Stimulated activated CD8-positive, alpha-beta memory T cell treated with anti-CD3 and anti-CD28 coated beads, Interleukin-15, amount 100 ng/mL, for 4 hours (primary cell): ENCODE measurements at places on chromosomes 1 and 21.

DNA sequence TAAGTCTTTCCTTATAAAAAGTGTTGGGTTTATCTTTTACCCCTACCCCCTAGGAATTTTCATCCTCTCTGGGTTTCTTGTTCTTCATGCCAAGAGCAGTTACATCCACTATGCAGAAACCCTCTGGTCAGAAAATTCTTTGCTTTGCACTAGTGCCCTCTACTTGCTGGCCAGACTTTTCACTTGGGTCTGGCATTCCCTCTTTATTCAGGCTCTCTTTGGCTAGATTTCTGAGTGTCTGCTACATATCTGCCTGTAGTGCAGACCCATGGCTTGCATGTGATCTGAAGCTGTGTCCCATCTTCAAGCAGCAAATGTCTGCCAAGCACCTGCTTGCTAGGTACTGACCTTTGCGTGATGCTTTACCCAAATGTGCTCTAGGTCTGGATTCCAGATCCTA, 237.0 kb downstream of the GPATCH2 start:
- DNase-seq, result no peak

GRCh38 chr1:204994086-204994862, 48.7 kb upstream of the CNTN2 start:
- DNase-seq, result no peak

GRCh38 chr1:153541641-153542590, 1.2 kb upstream of the S100A5 start:
- no peak for DNase-seq

DNA sequence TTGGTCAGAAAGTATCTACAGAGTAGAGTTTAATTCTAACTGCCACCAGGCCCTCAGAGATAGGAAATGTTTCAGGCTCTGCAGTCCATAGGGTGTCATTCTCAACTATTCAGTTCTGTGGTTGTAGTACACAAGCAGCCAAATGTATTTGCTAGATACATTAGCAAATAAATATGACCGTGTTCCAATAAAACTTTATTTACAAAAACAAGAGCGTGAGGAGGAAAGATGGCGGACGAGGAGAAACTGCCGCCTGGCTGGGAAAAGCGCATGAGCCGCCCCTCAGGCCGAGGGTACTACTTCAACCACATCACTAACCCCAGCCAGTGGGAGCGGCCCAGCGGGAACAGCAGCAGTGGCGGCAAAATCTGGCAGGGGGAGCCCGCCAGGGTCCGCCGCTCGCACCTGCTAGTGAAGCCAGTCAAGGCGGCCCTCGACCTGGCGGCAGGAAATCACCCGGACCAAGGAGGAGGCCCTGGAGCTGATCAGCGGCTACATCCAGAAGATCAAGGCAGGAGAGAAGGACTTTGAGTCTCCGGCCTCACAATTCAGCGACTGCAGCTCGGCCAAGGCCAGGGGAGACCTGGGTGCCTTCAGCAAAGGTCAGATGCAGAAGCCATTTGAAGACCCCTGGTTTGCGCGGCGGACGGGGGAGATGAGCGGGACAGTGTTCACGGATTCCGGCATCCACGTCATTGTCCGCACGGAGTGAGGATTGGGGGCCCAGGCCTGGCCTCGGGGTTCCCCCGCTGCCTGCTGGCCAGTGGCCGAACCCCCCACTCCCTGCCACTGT, 286.1 kb downstream of the LRRC40 start:
- DNase-seq, result no peak

- DNase-seq, result no peak
Measured at GRCh38 chr1:175206687-175207086, 14.1 kb upstream of the KIAA0040 start.

DNA sequence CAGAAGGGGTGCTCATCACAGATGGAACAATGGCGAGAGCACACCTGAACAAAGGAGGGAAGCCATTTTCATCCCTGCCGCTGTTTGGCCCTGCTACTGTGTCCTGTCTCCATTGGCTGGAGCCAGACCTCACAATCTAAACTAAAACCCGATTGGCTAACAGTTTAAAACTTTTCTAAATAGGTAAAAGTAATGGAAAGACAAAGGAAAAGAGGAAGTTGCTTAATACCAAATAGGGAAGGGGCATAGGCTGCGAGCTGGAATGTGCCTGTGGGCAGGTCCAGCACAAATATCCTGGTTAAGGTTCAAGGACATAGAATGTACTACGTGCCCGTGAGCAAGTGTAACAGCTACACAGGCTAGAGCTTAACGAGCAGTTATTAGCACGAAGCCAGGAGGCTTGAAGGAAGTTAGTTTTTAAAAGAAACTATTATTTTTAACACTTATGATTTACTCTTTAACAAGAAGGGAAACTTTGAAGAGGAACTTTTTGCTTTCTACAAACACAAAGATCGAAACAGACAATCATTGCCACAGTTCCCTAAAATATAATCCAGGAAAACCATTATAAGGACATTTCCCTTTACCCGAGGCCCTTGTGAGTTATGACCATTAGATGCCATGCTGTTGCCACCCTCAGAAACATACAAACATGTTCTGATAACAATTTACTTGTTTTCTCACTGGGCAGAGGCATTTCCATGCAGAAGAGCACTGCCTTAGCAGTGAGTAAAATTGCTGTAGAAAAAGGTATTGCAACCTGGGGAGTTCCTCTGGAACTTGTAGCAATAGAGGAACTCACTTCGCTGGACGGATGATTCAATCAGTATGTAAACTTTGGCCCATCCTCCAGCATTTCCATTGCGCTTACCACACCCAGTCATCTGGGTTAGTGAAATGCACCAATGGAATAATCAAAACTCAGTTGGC, 4.8 kb upstream of the PTTG1IP start:
- no peak for DNase-seq

GRCh38 chr1:156705321-156705917, at the start of gene CRABP2:
TSS of gene CRABP2 (minus strand) at chr1:156705583. CDS start at chr1:156705446, 137 bp downstream.
- DNase-seq, result no peak

DNA sequence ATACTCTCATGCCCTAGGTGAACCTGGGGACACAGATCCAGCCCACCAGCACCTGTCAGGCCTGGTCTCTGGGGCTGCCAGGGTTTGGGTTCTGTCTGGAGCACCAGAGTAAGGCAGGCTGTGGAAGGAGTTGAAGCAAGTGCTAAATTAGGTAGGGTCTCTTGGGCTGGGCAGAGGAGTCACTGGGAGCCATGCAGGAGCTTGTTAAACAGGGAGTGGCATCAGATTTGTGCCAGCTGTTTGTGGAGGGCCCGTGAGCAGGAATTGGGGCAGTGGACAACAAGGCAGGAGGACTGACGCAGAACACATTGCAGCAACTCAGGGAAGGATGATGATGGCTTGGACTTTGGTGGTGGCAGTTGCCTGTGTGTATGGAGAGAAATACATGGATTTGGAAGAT, 56.3 kb downstream of the PTPRF start:
- DNase-seq, result no peak

DNA sequence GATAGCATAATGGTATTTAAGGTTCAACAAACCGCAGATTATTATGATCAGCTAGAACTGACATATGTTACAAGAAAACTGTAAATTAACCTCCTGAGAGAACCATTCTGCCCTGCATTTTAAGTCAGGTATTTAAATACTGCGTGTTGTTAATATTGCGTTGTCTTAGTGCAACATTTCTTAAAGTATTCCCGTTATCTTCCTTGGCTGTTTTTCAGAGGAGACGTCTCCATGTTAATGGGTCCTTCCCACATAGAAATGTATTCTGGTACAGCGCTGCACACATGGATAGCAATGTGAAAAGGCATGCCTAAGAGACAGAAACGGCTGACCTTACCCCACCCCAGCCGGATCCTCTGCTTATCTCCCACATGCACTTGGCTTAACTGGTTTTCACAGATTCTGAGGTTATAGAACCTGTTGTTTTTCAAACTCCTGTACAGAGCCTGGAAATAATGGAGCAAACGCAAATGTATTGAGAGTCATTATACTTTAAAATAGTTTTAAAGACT, 22.8 kb upstream of the DEGS1 start:
- DNase-seq, result no peak

GRCh38 chr1:220974431-220974830, 95.2 kb downstream of the HLX start:
- DNase-seq, result no peak

DNA sequence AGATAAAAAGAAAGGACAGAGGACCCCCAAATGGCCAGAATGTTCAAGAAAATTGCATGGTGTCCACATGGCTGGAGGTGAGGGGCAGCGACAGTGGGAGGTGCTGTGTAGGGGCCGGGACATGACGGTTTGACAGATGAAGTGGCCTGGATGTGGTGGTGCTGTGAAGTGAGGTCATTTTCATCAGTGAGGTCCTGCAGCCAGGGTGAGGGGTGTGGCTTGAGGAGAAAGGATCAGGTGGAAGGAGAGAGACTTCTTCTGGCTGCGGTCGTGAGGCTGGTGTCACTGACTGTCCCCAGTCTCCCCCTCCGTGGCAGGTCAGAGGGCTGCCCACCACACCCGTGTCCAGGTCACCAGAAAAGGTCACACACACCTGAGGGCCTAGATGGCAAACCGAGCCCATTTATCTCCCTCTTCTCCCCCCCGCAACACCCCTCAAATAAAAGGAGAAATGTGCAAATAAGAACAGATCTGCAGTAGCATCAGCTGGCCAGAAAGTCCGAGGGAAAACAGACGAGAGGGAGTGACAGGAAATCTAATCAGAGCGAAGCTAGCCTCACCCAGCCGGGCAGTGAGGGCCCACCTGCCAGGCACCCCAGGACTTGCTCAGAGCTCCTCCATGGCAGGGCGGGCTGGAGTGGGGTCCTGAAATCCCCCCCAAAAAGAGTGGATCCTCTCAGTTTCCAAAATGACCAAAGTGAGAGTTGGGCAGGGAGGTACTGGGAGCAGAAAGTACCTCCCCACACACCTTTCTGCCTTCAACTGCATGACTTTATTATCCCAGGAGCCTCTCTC, 148.5 kb upstream of the EDN2 start:
- no peak for DNase-seq

GRCh38 chr21:44423312-44423821, 31.9 kb upstream of the LRRC3 start:
- no peak for DNase-seq

DNA sequence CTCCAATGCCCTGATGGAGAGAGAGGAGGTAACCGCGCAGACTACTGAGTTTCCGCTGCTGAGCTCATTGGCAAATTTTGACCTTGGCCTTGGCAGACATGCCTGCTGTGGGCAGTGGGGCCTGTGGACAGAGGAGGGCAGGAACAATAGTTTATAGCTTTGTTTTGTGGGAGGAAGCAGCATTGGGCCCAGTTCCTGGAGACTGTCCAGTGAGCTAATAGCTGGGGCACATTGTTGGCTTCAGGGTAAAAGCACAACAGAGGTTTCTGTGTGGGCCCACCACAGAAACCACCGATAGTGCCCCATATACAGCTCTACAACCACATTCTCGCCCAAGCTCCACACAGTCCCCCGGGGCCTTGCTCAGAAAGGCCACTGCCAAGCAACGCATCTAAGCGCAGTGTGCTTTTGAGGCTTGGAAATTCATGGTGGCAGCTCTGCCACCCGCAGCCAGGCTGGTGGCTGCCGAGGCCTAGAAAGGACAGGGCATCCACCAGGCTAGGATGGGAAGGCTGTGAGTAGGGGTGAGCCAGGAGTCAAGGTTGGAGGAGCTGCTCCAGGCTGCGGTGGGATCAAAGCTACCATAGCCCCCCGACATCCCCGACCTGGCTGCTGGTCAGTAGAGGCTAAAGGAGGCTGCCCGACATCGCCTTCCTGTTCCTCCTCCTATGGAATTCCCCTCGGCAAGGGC, 43.2 kb downstream of the NEK2 start:
- no peak for DNase-seq

- no peak for DNase-seq
Measured at GRCh38 chr1:180168786-180169639, 14.3 kb downstream of the QSOX1 start.

GRCh38 chr1:1441002-1441888, 5.8 kb downstream of the VWA1 start:
- DNase-seq, result no peak

- DNase-seq, result peak; percentile 6
Measured at GRCh38 chr1:240611619-240612480, at the start of gene GREM2. TSS of gene GREM2 (minus strand) at chr1:240612155. CDS start at chr1:240493475, 118,680 bp downstream.
